ENCODE measurements at places on chromosomes 1 and 21.

DNA sequence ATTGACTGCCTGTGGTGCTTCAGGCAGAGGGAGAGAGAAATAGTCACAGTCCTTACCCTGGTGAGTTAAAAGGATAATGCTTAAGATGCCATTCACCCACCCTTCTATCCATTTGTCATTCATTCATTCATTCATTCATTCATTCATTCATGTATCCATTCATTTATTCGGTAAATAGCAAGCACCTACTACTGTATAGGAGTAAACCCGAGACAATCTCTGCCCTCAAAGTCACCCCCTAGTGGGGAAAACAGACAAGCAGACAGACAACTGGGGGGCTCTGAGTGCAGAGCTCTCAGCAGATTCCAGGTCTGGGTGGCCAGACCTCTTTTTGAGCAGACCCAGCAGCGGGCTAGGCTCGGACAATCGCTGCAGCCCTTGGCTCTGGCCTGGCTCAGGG, 14.1 kb upstream of the ACTL8 start:
- no peak for DNase-seq

DNA sequence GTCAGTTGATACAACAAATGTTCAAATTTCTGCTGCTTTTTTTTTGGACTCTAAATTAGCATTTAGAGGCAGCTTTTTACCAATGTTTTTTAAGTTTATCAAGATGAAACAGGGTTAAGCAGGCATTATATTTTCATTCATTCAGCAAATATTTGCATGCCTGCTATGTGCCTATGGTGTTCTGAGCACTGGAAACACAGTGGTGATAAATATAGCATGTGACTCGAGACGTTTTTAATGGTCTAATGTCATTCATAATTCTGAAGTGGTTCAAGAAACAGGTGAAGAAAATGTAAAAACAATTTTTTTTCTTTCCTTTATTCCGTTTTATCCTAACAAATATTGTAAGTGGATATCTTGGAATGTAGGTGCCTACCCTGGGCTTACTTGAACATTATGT, 26.8 kb downstream of the NEK7 start:
- no peak for DNase-seq

DNA sequence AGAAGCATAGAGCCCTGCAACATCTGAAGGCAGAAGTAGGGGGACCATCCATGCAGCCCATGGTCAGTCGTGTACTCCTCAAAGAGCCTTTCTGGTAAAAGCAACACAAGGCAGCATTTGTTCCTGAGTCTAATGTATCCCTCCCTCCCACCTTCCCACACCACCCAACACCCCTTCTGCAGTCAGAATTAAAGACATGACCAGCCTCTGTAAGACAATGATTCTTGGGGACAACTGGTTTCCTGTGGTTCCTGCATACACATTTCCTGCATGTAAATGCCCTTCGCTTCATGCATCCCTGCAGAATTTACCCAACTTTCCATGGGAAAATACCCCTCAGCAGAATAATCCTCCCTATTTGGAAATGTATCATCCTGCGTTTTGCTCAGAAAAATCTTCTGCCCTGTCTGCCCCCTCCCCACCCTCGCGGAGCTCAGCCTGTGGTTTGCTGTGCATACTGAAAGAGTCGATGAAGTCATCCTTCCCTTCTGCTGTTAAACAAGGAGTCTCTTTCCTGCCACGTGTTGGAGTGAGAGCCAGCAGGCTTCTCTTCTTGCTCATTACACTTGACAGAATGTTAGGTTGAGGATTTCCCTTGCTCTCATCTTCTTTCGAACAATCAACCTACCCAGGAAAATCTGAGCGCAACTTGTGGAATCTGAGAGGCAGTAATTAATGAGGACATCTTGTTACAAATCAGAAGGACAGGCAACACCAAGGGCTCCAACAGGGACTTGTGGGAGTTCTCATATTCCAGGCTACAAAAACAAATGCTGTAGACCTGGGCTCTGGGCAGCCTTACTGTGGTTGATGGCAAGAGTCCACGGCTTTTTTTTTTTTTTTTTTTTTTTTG, 4.7 kb downstream of the TNN start:
- DNase-seq, result peak; percentile 68

- DNase-seq, result no peak
These were observed 129.2 kb downstream of the DHRS3 start for GRCh38 chr1:12488666-12489354.

- no peak for DNase-seq
These were observed 240.7 kb downstream of the NRIP1 start for GRCh38 chr21:14824126-14824525.

GRCh38 chr1:30024411-30025195, 698.8 kb downstream of the MATN1 start:
- DNase-seq, result no peak

- DNase-seq, result no peak
These were observed 15.1 kb downstream of the PLEKHO1 start for GRCh38 chr1:150164779-150165178.

Data from NT2/D1 (cell line).